ENCODE measurements at places on chromosomes 11 and 22. TPM values are rescaled to one million over a fixed set of nuclear protein-coding genes. Genes with fewer than 3 reads are reported as not detected.
A peak's percentile ranks its signal among the peaks of the same experiment; 100 is the strongest.

DNA sequence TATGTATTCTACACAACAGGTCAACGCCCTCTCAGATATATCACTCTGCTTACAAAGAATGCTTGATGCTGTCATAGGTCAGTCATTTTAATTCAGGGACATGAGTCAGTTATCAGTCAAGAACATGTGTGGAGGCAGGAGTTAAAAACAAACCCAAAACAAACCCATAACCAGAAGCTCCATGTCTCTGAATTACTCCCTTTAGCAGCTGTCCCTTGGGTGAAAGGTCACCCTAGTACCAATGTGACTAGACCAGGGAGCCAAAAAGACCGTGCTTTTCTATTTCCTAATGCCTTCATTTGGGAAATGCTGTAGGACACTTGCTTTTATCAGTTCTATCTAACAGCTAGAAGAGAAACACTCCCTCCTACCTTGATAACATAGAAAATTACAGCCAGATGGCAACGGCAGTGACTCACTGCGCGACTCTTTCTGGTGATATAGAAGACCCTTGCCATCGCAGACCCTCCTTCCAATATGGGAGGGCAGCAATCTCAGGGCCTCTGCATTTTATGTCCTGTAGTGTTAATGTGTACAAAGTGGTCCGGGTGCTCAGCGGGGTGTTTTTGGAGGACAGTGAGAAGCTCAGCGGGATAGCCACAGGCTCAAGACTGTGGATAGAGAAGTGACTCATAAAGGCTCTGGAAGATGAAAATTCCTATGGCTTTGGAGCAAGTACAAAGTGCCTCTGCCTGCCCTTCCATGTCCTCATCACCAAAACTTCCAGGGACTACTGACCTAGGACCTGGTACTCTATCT is 24.8 kb downstream of the APOL5 start:
- no peak for DNase-seq

- no peak for DNase-seq
These were observed 8.3 kb downstream of the CD44 start for GRCh38 chr11:35147235-35147634.

- DNase-seq = no peak
These were observed 98.0 kb upstream of the TBCEL start for GRCh38 chr11:120925944-120926343.

GRCh38 chr11:69840371-69841169 is 21.4 kb upstream of the FGF3 start:
- peak; percentile 65 for DNase-seq

- no peak for DNase-seq
These were observed 68.2 kb upstream of the EED start for GRCh38 chr11:86176165-86176884.

GRCh38 chr11:95245038-95245437 is 14.0 kb upstream of the SESN3 start:
- DNase-seq = no peak

GRCh38 chr11:61906522-61906909 is 10.8 kb downstream of the RAB3IL1 start:
- no peak for DNase-seq

DNA sequence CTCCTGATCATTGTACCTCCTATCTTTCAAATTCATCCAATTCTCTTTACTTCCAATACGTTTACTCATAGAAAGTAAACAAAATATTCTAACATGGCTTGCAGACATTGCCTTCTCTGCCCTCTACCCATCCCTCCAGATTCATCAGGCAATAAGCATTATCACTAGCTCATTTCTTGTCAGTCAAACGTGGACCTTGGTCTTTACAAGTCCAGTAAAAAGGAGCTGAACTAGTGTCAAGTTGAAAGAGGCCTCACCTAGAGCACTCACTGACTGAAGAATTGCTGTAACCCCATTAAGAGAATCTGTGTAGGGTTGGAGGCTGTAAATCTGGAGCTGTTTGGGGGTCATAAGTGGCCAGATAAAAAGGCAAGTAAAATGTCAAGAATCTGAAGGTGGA is 435.0 kb upstream of the CCDC179 start:
- DNase-seq = no peak

- DNase-seq = no peak
These were observed 539.7 kb downstream of the MIAT start for GRCh38 chr22:27197052-27197451.

DNA sequence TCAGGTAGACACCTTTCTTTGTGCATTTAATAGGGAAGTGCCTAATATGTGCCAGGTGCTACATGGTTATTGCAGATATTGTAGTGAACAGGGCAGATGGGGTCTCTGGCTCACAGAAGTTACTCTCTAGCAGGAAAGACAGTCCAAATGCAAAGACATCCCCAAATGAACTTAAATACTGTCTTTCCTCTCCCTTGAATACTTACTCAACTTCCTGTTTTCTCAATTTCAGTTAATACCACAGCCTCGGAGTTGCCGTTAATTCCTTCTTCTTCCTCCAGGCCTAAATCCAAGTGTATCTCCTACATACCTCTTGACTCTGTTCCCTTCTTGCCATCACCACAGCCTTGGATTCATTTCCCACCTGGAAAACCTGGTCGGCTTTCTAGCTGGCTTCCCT is 134.3 kb upstream of the SESN3 start:
- no peak for DNase-seq

- no peak for DNase-seq
These were observed 2.5 kb downstream of the SMIM35 start for GRCh38 chr11:118084247-118084646.

DNA sequence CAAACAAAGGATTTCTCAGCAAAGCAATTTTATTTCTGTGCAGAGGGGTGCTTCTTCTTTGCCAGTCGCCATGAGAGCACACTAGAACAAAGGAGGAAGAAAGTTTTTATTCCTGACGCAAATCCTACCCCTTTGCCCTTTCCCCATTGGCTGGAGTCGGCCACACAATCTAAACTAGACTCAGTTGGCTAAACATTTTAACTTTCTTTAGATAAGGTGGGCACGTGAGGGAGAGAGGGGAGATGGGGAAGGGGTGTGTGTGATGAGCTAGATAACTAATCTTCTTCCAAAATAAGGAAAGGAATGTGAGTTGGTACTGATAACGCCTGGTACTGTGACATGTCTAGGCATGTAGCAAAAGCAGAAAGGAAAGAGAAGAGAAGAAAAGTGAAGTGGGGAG is 626 bp downstream of the TRIM22 start:
- DNase-seq = no peak

DNA sequence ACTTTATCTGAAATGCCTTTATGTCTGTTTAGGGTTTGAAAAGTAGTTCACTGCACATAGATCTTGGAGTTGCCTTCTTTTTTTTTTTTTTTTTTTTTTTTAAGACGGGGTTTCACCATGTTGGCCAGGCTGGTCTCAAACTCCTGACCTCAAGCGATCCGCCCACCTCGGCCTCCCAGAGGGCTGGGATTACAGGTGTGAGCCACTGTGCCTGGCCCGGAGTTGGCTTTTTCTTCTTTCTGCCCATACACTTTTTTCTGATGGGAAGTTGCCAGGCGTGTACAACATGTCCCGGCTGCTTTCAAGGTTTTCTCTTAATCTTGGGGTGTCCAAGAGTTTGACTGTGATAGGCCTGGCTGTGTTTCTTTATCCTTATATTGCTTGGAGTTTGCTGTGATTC is 12.9 kb upstream of the GNB1L start:
- DNase-seq = peak; percentile 49

DNA sequence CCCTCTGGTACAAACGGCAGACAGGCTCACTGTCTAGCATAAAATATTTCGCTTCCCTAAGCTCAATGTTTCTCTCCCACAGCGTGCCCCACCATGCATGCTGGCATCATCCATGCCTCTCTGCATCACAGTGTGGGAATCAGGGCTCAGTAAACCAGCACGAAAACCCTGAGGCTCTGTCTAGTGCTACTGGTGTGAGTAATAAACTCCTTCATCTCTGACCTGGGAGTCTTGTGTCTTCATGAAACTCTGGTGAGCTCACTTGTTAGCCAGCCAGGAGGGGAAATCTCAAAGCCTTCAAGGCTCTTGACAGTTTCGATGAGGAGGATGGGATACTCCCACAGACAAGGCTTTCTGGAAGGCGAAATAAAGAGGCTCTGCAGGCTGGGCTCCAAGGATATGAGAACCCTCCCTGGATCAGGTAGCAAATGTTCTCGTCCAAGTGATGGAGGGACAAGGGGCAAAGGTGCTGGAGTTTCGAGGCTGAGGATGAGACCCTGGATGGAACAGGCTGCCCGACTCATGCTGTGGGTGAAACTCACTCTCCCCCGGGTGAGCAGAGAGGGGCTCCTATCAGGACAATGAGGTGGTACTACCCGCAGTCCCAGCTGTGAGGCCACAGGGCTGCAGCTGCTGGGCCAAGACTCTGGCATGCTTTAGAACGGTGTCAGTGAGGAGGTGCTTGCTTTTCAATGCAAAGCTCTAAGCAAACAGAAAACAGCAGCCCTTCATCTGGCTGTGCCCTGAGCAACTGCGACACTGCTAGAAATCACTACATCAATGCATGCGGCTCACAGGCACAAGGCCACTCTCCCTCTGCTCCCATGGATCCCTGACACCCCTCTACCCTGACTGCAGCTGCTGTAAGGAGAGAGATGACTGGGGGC is 69.3 kb downstream of the SHANK2 start:
- peak; percentile 61 for DNase-seq

- no peak for DNase-seq
These were observed 19.1 kb upstream of the FAM181B start for GRCh38 chr11:82752801-82753200.

DNA sequence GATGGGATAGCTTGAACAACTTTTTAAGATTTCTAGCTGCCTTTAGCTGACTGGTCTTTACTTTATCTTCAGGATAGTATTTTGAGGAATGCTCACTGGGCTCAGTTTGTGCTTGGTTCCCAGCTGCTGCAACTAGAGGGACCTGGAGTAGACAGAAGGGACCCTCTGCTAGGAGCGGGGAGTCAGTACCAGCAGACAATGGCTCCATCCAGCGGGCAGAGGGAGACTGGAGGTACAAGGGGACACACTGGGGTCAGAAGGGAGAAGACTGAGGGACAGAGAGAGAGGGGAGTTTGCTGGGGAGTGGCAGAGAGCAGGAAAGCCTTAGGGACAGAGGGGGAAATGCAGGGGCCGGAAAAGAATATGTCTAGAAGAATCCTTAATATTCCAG is 22.0 kb upstream of the ACER3 start:
- no peak for DNase-seq

- no peak for DNase-seq
These were observed 704.8 kb downstream of the DLG2 start for GRCh38 chr11:84922212-84922805.

DNA sequence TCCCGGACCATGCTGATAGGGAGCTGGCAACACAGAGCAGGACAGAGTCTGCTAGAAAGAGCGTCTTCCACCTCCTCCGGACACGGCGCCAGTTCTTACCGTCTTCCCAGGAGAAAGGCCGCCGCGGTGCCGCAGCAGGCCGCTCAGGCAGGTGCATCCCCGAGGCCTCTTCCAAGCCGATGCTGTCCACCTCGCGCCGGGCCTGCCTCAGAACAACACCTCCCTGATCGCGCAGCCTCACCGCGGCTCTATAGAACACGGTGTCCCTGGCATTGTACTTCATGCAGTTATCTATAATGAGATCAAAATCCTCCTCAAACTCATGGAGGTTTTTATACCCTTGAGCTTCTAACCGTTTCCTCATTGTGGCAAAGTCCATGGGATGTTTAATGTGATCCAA is 30.0 kb downstream of the BRD1 start:
- DNase-seq = no peak

DNA sequence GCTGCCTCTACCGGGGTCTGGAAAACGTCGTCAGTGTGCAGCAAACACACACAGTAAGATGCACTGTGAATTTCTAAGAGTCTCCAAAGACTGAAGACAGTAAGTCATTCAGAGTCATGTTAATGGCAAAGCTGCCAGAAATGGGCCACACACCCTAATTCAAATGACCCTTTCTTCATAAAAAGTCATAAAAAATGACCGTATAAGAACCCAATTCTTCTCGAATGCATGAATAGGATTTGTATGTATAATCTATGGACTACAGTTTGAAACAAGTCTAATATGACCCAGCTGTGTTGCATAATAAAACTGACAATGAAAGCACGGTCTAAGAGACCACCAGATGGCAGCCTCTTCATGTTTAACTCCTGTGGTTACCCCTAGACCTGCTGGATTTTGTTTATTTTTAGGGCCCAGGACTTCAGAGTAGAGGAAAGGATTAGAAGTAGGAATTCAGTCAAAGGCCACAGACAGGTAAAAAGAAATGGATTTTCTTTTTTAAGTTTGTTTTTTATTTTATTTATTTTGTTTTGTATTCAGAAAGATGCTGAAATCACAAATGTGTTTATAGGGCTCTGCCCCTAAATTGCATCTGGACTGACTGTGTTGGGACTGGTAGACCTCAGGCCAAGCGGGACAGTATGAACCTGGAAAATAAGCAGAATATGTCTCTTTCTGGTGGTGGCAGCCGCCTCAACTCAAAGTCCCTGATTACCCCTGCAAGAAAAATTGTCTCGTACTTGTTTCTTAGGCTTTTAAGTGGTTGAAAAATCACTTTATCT is 32.1 kb upstream of the SLC5A12 start:
- DNase-seq = peak; percentile 54

GRCh38 chr11:57210781-57211180 is 26.3 kb downstream of the APLNR start:
- no peak for DNase-seq

DNA sequence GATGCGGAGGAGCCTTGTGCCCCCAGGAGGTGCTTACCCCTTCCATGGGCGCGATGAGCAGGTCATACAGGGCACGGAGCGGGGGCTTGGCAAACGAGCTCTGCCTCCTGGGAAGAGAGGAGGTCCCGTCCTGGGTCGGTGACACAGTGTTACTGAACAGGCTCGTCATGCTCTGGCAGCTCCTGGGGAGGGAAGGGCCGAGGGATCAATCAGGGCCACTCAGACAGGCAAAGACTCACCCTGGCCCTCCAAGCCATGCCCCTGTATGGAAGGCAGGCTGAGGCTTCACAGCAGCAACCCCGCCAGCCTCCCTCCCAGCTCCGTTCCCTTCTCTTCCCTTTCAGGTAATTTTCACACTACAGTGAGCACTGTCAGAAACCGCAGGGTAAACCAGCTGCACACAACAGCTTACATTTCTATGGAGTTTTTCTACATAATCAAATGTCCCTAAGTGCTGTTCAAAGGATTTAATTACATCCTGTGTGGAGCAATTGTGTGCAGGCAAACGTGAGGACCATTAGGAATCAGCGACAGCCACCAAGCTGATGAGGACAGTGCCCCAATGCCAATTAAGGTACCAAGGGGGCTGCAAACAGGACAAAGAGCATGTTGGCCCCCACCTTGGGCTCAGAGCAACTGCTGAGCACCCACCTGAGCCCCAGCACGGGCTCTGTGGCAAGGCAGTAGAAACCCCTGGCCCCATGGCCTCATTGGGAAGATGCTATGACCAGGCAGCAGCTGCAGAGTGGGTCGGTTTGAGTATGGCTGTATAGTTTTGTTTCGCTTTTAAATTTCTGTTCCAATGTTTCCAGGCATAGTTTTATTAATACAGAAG is 95.4 kb upstream of the PITPNB start:
- DNase-seq = peak; percentile 85

The ZNF280B gene
- total RNA-seq = 0.25 TPM

The RNF26 gene
- total RNA-seq = 16.8 TPM

The HEPN1 gene
- total RNA-seq = not detected

The BBOX1 gene
- 31.7 TPM for total RNA-seq

The OR4A47 gene
- total RNA-seq = not detected

The OR51D1 gene
- not detected for total RNA-seq

The TNKS1BP1 gene
- total RNA-seq = 228 TPM

The CARD10 gene
- 21.3 TPM for total RNA-seq
